Stimulated activated CD8-positive, alpha-beta memory T cell treated with anti-CD3 and anti-CD28 coated beads, Interleukin-7, amount 100 ng/mL, for 1 hour (primary cell): ENCODE measurements at places on chromosomes 2 and 18.

- DNase-seq, result no peak
Observed at GRCh38 chr2:164430166-164430783, 191.0 kb downstream of the GRB14 start.

DNA sequence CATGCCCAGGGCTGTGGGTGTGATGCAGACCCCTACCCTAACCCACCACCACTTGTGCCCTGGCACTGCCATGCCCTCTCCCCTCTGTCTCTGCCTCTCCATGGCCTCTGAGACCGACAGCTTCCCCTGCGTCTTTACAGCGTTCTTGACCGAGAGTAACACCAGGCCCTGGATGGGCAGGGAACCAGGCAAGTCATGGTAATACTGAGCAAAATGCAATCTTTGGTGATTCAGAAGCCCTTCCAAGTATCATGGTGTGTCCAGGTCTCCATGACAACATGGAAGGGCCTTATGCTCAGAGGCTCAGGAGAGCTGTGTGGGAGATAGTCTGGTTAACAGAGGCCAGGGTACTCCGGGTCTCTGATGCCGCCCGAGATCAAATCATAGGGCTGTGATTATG, 176.1 kb downstream of the KLHL29 start:
- no peak for DNase-seq

DNA sequence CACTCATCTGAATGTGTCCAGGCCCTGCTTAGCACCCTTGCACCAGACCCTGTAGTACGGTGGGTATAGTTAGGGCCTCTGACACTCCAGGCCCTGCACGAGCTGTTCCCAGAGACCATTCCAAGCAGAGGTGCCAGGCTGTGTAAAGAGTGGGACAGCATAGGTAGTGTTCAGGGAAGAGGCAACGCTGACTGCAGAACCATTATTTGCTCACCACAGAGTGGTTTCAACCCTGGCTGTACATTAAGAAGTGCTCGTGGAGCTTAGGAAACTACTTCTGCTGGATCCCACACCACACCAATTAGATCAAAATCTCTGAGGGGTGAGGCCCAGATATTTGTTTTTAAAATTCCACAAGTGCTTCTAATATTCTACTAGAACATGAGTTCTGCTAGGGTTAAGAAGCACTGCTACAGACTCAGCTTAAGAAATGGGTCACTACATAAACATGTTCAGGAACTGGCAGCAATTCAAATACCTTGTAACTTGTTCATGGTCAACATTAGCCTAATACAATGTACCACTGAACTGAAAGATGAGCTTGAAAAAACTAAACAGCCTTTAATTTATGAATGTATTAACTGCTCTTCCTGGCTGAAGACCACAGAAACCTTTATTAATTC, 183.0 kb downstream of the MYO5B start:
- DNase-seq, result no peak

GRCh38 chr2:5315512-5315911, 376.7 kb upstream of the SOX11 start:
- DNase-seq, result no peak

DNA sequence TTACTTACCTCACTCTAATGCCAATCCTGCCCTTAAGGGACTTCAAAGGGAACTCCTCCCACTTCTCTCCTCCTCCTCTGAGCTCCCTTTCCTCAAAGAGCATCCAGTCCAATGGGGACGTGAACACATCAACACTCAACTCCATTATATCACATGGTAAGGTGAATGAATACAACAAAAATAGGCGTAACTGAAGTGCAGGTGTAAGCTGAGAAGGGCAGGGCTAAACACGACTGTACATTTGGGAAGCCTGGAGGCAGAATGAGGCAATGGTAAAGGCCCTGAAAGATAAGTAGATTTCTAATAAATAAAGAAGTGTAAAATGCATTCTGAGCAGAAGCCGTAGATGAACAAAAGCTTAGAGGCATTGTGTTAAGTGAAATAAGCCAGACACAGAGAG, 226.1 kb upstream of the TRIB2 start:
- no peak for DNase-seq

DNA sequence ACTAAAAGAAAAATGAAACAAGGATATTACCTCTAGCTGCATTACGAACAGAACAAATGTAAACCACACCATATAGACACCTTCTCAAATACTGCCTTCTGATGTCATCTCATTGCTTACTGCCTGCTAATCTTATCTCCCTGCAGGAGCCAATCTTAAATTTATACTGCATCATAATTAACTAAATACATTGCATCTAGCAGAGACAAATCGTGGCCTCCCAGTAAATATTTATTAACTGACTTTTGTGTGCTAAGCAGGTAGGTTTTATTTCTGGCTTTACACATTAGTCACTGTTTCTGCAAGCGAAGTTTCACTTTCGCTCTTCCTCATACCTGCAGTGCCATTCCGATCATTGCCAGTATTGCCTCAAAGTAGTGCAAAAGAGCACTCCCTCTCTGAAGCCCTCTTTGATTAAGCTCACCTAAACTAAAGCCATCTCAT, 67.5 kb downstream of the SPATS2L start:
- no peak for DNase-seq

DNA sequence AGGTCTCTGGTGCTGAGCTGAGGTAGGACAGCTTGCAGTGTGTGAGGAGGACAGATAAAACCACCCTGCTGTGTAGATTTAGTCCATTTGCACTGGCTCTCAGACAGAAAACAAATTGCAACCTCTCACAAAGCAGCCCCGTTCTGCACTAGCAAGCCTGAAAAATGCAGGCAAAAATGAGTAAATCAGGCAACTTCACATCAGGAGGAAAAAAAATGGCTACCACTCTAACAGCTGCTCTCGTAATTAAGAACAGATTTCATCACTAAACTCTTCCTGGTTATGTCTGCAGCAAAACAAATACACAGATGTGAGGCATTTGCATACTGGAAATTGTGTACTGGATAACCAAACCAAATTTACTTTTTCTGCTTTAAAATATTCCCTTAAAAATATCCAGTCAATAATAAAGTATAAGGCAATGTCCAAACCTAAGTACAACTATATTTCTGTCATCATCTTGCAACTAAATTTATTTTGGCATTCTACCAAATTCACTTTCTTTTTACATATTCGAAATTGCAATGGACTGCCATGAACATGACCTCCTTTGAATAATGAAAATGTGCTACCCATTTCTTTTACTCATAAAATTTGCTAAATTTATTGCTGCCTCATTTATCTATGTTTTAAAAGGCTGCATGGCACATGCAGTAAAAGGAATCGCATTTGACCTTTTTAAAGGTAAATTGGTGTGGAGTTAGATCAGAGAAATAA, 157.4 kb downstream of the AFF3 start:
- no peak for DNase-seq

DNA sequence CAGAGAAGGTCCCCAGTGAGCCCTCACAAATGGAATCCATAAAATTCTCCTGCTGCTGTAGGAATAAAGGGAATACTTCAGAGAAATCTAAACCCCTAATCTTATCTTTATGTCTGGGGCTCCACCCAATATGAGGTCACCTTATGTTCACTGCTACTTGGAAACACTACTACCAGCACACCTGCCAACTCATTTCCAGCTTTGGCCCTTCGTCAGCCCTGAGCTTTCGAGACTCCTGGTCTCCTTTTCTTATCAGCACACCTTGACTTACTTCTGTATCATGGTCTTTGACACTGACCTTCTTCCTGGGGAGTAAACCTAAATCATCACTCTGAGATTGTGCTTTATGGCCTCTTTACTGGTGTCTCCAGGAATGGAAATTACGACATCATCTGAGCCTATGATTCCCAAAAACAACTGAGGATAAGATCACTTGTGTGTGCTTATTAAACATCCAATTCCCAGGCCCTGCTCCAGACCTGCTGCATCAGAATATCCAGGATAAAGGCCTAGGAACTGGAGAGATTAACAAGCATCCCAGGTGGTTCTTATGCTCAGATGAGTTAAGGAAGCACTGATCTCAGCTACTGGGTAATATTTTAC, 22.2 kb upstream of the ASNSD1 start:
- no peak for DNase-seq
